HuH-7 (cell line): ENCODE measurements at places on chromosomes 16 and 17.

- no peak for DNase-seq
These were observed 477 bp downstream of the CFAP20 start for GRCh38 chr16:58128711-58129096.

GRCh38 chr17:17815062-17815406, 21.8 kb downstream of the SREBF1 start:
- no peak for DNase-seq

- no peak for DNase-seq
These were observed 46.6 kb upstream of the ERN1 start for GRCh38 chr17:64176556-64176955.

DNA sequence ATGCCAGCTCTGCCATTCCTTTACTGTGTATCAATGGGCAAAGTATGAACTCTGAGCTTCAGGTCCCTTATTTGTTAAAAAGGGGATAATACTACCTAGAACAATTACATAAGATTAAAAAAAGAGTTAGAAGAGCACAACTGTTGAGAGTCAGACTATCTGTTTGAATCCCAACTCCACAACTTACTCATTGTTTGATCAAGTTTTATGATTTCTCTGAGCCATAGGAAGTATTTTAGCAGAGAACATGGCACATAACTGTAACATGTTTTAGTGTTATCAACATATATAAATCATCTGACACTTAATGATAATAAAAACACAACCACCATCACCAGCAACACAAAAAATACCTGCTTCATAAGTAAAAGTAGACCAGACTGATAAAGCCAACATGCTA, 421.3 kb downstream of the ZFHX3 start:
- DNase-seq: no peak
